ENCODE measurements at places on chromosomes 11 and 22. TPM values are rescaled to one million over a fixed set of nuclear protein-coding genes. Genes with fewer than 3 reads are reported as not detected.

Gene IGSF22
- total RNA-seq: 4.1 TPM

Gene TSG101
- total RNA-seq: 36.5 TPM

Gene SF3B2
- 217 TPM for total RNA-seq

Gene ELF5
- total RNA-seq: not detected

Gene IZUMO1R
- total RNA-seq: not detected

Gene XNDC1N
- total RNA-seq: 11.7 TPM

Gene GALNT18
- not detected for total RNA-seq

Gene CRYBA4
- total RNA-seq: not detected

Gene PHOX2A
- total RNA-seq: not detected

Gene OR2AT4
- total RNA-seq: not detected

Gene DMC1
- total RNA-seq: not detected

Gene BDNF
- not detected for total RNA-seq

Gene PIWIL4
- total RNA-seq: 1.0 TPM

Gene WNT11
- 10.8 TPM for total RNA-seq

Gene CARNS1
- 12.1 TPM for total RNA-seq

Gene MRPL21
- total RNA-seq: 48.4 TPM

Gene TIGD3
- total RNA-seq: 0.35 TPM

Gene LRRC74B
- not detected for total RNA-seq

Gene WT1
- not detected for total RNA-seq
